Tibial nerve (tissue), 4 donors: ENCODE measurements at places on chromosomes 4 and X.

DNA sequence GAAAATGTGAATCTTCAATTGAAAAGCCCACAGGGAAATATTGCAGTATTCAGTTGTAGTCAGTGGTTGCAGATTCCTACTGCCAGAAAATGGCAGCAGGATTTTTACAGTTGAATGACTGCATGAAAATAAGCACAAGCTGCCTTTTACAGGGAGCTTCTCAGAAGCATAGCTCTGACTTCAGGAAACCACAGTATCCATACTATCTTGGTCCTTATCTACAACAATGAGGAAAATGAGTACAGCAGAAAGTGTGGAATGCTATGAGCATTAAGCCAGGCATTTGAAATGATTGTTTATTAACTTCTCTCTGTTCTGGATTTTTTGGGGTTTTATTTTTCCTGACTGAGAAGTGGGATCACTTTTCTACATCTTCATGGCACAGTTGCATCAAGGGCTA is 34.6 kb upstream of the PRRG1 start:
- no peak for DNase-seq

GRCh38 chrX:84735025-84735424 is 232.8 kb upstream of the HDX start:
- DNase-seq, result no peak

- DNase-seq, result peak; percentile 50
Observed at GRCh38 chrX:71622576-71623450, 4.5 kb upstream of the CXCR3 start.

GRCh38 chrX:33138677-33139249 is 72.6 kb downstream of the DMD start:
- DNase-seq, result no peak

- DNase-seq, result no peak
Observed at GRCh38 chr4:147891476-147892115, 159.7 kb downstream of the ARHGAP10 start.

DNA sequence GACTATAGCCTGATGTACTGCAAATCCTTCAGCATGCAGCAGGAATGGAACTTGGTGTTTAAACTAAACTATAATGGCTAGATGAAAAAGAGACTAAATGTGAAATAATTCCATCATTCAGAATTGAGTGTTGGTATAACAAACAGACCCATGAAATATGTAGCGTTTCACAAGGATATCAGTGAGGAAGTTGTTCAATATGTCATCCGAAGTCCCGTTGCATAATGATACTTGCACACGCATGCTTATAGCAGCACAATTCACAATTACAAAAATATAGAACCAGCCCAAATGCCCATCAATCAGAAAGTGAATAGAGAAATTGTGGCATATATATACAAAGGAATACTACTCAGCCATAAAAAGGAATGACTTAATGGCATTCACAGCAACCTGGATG is 20.4 kb downstream of the MECP2 start:
- no peak for DNase-seq

- no peak for DNase-seq
Observed at GRCh38 chrX:97168646-97169045, 284.9 kb downstream of the RPA4 start.

GRCh38 chr4:3709061-3709845 is 56.9 kb upstream of the ADRA2C start:
- DNase-seq, result no peak

GRCh38 chr4:47668810-47669408 is 169.0 kb downstream of the CORIN start:
- DNase-seq, result no peak

- no peak for DNase-seq
Observed at GRCh38 chr4:153531976-153532626, 65.9 kb downstream of the TMEM131L start.

DNA sequence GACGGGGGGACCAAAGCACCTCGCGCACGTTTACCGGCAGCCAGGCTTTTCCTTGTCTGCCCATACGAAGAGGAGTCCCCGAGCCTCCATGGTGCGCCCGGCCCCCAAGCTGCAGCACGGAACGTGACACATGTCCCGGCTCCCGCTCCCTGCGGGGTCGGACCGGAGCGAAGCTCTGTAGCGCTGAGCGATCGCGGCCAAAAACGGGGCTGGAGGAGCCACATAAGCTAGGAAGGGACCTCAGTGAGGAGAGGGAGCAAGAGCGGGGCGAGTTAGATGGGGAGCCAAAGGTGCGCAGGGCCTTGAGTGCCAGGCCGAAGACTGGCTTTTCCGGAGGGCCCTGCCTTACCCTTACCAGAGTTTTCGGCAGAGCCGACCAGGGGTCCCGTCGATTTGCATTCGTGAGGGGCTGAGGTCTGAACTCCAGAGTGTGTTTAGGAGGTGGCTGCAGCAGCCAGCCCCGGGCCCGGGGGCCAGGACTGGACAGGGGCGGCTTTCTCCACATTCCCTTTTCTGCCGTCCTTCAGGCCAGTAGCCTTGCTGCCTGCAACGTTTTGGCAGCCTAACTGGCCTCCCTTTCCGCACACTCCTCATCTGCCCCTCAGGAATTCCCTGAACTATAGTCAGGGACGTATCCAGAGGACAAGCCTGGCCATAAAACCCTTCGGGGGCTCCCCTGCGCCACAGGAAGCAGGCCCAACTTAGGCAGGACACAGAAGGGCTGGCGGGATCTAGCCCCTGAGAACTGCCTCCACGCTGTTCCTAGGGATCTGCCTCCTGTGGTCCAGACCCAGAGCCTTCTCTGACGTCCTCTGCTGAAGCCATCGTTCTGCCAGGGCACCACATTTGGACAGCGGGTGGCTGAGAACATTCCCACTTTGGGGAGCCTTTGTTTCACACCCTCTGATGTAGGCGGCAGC is 689 bp downstream of the SSR4 start:
- DNase-seq, result no peak

- no peak for DNase-seq
Observed at GRCh38 chr4:2353222-2354107, 65.0 kb downstream of the ZFYVE28 start.

DNA sequence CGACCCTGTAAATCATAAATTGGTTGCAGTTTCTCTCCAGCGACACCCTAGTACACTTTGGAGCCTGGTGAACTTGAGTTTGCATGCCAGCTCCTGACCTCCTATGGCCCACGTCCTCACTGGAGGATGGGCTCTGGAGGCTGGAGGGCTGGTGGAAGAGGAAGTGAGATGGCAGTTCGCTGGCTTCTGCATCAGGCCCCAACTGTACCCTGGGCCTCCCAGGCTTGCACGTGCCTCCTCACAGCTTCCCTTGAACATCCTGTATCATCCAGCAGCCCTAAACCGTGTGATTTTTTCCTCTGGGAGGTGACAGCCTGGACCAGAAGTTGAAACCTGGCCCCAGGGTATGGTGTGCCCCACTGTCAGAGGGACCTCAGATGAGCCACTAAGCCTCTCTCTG is 78.5 kb downstream of the HTRA3 start:
- DNase-seq, result no peak

GRCh38 chr4:4641661-4642495 is 100.0 kb upstream of the STX18 start:
- DNase-seq, result no peak

DNA sequence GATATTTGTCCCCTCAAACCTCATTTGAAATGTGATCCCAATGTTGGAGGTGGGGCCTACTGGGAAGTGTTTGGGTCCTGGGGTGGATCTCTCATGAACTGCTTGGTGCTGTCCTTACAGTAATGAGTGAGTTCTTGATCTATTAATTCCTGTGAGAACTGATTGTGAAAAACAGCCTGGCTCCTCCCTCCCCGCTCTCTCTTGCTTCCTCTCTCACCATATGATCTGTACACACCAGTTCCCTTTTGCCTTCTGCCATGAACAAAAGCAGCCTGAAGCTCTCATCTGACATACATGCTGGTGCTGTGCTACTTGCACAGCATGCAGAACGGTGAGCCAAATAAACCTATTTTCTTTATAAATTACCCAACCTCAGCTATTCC is 11.2 kb upstream of the YIPF7 start:
- no peak for DNase-seq

- no peak for DNase-seq
Observed at GRCh38 chrX:39493168-39493567, 604.6 kb downstream of the BCOR start.

DNA sequence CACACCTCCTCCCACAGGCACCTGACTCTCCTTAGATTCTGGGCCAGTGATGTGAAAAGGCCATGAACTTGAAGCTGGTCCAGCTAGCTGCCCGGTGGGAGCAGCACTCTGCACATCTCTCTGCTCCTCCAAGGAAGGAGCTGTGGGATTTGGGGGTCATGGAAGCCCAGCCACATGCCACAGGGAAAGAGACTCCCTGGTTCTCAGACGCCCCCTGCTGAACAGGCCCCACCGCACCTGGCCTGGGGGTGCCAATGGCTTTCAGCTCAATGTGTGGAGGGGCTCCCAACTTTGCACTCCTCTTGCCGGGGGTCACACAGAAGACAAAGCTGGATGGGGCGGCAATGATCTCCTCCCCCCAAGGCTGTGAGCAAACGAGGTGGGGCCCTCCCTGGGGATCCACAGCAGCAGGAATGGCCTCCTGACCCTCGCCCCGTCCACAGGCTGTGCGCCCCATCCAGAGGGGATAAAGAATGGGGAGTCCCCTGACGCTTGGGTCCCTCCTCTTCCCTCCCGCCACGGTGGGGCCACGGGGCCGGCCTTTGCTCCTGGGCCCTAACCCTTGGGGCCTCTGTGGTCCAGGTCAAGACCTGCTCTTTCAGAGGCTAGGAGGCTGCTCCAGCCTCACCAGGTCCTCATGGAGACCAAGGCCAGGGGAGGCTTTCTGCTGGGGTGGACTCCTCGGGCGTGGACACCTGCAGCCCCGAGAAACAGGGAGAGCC is 51.3 kb downstream of the GAK start:
- no peak for DNase-seq

GRCh38 chrX:13790206-13791131 is 26.4 kb downstream of the GPM6B start:
- DNase-seq, result no peak

- DNase-seq, result peak; percentile 13
Observed at GRCh38 chrX:23901805-23902204, 5.9 kb downstream of the APOO start.

GRCh38 chr4:15001248-15001868 is 923 bp upstream of the CPEB2 start:
- DNase-seq, result peak; percentile 66

GRCh38 chr4:13413729-13414437 is 70.3 kb downstream of the RAB28 start:
- DNase-seq, result no peak

- no peak for DNase-seq
Observed at GRCh38 chr4:80587871-80588385, 252.4 kb downstream of the CFAP299 start.

DNA sequence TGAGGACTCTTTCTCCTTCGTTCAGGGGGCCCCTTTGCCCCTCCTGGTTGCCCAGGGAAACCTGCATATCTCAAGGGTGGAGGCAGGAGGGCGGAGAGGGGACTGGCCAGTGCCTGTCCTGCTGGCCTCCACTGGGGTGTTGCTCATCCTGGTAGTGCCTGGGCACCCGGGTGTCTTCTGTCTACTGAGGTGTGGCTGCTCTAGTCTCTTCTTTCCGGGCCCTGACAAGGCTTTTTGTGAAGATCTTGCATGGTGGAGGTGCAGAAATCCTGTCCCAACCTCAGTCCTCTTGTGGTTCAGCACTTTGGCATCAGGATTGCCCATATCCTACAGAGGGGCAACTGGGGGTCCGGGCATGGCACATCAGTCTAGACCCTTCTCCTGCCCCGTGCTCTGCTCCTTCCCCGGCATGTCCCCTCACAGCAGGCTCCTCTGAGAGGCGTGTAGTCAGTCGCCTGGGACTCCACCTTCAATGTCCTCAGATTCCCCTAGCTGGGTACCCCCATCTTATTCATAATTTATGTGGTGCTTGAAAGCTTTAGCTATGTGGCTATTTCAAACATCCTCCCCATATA is 1.9 kb downstream of the CCDC110 start:
- DNase-seq, result no peak

GRCh38 chr4:10581022-10581421 is 103.5 kb downstream of the CLNK start:
- DNase-seq, result no peak

DNA sequence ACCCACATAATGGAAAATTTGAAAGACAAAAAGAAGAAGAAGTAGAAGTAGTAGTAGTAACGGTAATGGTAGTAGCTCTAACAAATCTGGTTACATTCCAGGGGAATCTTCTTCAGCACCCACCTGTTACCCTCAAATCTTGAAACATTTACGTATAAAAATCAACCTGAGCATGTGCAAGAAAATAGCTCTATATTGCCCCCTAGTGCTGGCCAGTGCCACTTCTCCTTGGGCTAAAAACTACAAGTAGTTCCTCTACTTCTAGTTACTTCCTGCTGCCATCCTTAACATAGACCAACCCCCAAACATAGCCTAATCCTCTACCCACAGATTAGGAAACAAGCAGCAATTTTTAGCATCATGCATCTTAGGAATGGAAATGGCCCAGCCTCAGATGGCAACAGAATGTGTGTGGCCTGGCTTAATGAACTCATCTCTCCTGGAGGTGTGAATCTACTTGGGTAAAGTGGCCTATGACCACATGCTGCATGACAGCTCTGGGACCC is 3.1 kb downstream of the PDGFC start:
- DNase-seq, result peak; percentile 72

DNA sequence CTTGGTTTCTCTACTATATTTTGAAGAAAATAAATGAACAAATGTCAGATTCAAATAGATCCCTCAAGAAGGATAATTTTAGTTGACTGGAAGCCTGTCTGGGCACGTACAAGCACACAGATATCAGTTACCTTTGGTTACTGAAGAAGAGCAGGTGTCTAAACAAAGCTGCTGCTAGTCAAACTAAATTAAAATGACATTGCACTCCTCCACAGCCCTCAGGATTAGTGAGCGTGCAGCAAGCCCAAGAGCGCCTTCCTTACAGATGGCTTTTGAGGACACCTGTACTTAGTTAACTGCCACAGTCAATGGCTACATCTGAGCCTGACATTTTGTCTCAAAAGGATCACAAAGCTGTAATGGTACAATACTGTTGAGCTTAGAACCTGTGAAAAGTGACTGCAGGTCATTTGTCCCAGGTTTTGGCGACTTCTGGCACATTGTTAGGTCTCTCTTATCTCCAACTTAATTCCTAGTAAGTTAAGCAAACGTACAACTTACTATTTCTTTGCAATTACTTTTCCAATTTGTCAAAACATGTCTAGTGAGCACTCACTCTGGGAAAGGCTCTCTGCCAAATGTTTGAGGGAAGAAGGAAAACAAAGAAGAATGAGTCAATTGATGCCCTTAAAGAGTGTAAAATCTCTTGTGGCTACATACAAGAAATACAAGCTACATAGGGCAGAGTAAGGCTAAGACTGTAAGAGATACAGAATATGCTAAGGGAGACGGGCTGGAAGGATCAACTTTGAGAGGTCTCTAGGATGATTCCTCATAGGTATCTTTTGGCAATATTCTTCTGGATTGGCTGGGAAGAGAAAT is 25.6 kb upstream of the DAPP1 start:
- DNase-seq, result no peak

GRCh38 chrX:121151293-121151692 is 103.9 kb downstream of the GLUD2 start:
- no peak for DNase-seq
